ENCODE measurements at places on chromosomes 6 and 20. TPM values are rescaled to one million over a fixed set of nuclear protein-coding genes. Genes with fewer than 3 reads are reported as not detected.

Gene SEL1L2
- total RNA-seq, result not detected

Gene RAET1L
- not detected for total RNA-seq

Gene GNL1
- total RNA-seq, result 73.1 TPM

Gene LRRC73
- 0.56 TPM for total RNA-seq

- no peaks in the 10 kb centered on the region for H3K36me3 ChIP-seq
- H3K27ac ChIP-seq, result no peak overlapping the region
- no peaks in the 10 kb centered on the region for H3K27me3 ChIP-seq
- H3K4me3 ChIP-seq, result no peak overlapping the region
- H3K4me1 ChIP-seq, result no peaks in the 10 kb centered on the region
These were observed 599.6 kb upstream of the FLRT3 start for GRCh38 chr20:14937021-14937420.
